ENCODE measurements at places on chromosomes 7 and 10.

GRCh38 chr10:114172776-114173602, 1.0 kb downstream of the CCDC186 start:
- DNase-seq: no peak

DNA sequence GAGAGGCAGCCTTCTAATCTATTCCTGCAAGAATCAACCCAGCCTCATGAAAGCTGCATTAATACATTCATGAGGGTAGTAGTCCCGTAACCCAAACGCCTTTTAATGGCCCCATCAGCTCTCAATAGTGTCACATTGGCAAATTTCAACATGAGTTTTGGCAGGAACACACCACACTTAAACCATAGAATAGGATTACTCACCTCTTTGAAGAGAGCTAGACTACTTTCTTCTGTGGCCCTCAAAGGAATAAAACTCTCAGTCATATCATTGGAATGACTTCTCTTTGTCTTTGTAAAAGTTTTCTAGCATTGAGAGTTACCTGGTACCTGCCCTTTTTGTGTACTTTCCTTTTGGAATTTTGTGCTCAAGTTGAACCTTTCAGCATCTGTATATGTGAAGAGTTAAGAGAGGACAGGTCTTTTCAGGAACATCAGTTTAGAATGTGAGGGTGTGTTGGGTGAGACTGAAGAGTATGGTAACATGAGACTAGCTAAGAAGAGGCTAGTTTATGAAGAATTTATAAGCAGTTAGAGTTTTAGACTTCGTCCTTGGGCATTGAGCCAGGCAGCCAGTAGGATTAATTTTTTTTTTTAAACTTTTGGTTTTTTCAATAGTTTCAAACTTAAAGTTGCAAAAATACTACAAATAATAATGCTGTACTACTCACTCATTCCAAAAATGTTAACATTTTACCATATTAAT, 92.6 kb downstream of the MLLT10 start:
- DNase-seq: no peak

- no peak for DNase-seq
Observed at GRCh38 chr10:55168343-55168742, 367.3 kb upstream of the PCDH15 start.

DNA sequence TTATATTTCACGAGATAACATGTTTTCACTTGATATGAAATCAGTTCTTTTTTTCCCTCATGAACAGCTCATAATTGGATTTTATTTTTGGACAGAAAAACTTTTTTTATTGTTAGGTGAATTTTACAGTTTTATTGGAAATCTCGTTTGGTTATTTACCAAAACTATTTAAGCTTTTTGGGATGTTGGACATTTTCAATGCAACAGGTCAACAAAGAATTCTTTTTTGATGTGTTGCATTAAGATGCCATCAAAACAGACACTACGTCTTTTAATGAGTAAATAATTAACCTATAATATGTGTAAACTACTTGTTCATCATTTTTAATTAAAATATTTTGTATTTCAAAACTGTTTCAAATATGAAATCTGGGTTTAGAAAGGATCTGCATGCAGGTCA, 5.3 kb downstream of the KMT2E start:
- no peak for DNase-seq

- no peak for DNase-seq
Observed at GRCh38 chr10:97270523-97271154, 21.8 kb downstream of the ARHGAP19 start.

- DNase-seq: no peak
Observed at GRCh38 chr7:151818674-151819519, 58.0 kb downstream of the PRKAG2 start.

- DNase-seq: no peak
Observed at GRCh38 chr10:49242604-49243003, 54.4 kb upstream of the TMEM273 start.

GRCh38 chr7:114718861-114719260, 203.0 kb upstream of the MDFIC start:
- no peak for DNase-seq

GRCh38 chr7:137371616-137372015, 28.1 kb upstream of the PTN start:
- no peak for DNase-seq

DNA sequence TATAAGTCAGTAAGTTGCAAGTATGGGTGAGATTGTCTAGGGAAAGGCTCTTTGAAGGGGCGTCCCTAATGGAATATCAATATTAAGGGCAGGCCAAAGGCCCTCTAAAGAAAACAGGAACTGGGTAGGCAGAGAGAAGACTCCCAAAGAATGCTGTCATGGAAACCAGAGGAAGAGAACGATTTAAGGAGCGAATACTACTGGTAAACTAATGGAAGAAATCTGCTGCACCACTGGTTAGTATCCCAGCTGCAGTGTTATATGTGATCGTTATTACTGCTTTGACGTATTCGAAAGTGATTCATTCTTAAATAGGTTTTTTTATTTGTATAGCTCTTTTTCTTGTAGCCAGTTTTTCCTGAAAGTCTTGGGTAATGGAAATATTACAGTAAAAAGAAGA, 1.3 kb downstream of the CASP2 start:
- DNase-seq: no peak

DNA sequence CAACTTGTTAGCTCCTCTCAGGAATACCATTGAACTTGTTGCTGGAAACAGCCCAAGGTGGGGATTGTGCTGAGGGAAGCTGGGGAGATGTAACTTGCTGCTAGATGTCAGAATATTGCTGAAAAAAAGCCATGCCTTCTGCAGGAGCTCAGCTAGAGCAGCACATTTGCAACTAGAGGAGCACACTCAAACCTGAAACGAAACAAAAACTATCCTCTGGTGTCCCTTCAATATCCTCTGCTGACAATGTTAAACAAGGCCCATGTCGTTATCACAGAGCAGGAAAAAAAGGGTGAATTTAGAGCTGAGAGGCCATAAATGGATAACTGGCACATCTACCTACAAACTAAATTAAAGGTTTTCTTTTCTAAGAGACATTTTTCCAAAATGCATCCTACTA, 53.7 kb upstream of the MACC1 start:
- DNase-seq: no peak

- no peak for DNase-seq
Observed at GRCh38 chr10:35910234-35910633, 268.1 kb upstream of the FZD8 start.

DNA sequence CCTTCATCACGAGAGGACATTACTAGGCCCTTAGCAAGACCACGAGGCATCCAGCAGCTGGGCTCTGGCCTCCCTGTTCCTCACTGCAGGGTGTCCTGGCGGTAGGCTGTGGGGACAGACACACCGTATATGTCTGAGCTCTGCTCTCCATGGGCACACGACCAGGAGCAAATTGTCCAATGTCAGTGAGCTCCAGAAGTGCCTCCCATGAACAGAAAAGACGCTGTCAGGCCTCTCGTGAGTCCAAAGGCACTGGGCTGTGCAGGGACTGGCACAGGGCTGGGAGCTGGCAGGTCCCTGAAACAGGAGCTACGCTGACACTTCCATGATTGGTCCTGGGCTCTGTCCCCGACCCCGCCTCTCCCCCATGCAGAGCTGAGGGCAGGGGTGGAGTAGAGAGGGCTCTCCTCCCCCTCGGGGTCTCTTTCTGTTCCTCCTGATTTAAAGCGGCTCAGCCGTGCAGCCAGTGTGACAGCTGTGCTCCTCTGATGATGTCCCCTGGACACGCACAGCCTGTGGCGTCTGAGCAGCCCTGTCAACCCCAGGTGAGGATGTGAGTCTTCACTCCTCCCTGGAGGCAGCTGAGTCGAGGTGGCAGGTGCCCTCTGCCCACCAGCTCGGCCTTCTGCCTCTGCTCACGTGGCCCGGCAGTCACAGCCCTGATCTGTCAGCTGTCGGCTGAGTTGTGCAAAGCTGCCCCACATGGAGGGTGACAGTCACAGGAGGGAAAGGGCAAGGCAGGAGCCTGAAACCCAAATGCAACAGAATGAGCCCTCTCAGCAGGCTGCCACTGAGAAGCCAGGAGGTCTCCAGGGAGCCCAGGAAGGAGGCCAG, 13.0 kb downstream of the ANTXRL start:
- no peak for DNase-seq

- DNase-seq: no peak
Observed at GRCh38 chr10:68424454-68425014, 17.5 kb upstream of the RUFY2 start.

DNA sequence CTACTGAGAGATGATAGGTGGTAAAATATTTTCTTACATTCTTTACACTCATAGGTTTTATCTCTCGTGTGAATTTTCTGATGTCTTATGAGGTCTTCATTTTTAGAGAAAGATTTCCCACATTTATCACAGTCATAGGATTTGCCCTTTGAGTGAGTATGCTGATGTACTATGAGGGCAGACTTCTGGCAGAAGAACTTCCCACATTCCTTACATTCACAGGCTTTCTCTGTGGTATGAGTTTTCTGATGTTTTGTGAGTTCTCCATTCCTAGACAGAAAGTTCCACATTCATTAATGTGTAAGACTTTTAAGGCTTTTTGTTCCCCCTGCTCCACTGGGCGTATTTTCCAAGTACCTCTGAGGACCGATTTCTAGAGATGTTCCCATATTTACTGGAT, 23.5 kb downstream of the ZNF25 start:
- DNase-seq: no peak

DNA sequence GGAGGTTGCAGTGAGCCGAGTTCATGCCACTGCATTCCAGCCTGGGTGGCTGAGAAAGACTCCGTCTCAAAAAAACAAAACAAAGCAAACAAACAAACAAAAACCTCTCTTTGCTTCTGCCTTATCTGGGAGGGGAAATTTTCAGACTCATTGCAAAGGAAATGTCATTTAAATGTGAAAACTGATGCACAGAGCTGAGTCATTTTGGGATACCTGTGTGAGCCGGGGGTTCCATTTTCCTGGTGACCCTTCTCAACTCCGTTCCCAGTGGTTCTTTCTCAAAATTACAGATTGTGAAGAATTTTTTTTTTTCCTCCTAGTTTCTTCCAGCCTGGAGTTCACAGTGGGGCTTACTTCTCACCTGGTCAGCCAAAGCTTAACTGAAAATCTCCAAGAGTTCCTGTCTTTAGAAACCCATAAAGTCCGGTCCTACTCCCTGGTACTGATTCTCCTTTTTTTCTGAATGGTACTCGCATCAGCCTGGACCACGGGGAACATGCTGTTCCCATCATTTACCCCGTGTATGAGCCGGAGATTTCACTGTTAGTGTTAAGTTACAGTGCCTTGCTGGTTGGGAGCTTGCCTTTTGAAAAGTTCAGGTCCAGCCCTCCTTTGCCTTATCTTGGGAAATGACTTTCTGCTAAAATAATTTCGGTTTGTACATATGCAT, 56.9 kb downstream of the RBM20 start:
- no peak for DNase-seq

DNA sequence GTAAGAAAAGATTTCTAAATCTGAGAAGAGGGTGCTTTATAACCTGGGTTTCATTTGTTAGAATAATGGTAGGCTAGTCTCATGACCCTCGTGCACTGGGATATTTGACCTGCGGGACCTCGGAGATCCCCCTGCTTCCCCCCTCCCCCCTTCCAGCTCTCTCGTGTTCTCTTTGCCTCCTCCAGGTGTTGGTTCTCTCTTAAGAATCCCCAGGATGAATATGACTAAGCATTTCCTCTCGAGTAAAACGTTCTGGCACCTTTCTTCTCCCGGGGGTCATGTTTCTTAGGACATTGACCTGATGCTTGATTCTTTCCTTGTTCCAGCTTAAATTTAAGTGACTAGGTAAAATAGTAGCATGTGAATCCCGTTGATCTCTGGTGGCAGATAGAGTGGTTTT, 71.2 kb downstream of the SHH start:
- DNase-seq: no peak

GRCh38 chr10:72340510-72341261, 14.0 kb downstream of the DNAJB12 start:
- no peak for DNase-seq

DNA sequence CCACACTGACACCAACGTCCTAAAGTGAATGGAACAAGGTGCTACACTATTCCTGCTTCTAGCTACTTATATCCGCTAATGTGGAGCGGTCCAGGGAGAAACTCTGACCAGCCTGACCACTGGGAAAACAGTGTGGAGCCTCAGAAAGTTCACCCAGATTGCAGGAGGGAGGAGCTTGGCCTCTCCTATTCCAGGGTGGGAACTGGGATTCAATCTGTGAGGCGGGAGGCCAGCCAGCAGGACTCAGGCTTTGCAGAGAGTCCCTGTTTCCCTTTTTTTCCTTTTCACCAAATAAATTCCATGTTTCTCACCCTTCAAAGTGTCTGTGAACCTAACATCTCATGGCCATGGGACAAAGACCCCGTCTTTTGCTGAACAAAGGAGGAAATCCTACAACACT, 86.4 kb upstream of the SEMA3C start:
- no peak for DNase-seq

- DNase-seq: no peak
Observed at GRCh38 chr7:100432053-100432452, 2.4 kb downstream of the MEPCE start.

DNA sequence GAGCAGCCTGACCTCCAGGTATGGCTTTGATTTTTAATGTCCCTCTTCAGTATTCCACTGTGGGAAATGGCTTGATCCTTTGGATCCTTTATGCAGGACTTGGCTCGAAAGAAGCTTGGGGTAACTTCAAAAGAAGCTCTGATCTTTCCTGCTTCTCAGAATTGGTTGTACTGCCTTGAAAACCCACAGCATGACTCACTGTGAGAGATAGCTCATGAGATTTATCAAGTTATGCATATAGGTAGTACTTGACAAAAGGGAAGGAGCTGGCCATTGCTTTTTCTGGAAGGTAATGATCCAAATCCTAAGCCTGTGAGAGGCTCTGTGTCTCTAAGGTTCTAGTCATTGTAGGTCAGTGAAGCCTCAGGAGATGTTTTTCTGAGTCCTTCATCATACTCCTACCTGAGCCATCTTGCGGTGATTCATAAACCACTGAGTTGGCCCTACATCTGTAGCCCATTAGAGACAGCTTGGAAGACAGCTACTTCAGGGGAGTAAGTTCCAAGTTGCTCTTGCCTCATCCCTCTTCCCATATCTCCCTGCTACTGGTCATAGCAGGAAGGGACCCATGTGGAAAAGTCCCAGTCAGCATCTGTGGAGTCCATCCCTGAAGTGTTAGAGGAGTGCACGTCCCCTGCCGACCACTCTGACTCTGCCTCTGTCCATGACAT, 36.7 kb upstream of the NFKB2 start:
- DNase-seq: no peak

GRCh38 chr7:21947056-21947455, 1.4 kb upstream of the CDCA7L start:
- no peak for DNase-seq

Measured in stimulated activated CD8-positive, alpha-beta memory T cell treated with anti-CD3 and anti-CD28 coated beads, Interleukin-2, amount 100 ng/mL, for 1 hour (primary cell).